ENCODE measurements at places on chromosomes 7 and 10. TPM values are rescaled to one million over a fixed set of nuclear protein-coding genes. Genes with fewer than 3 reads are reported as not detected.

The CHCHD1 gene
- 22.7 TPM for total RNA-seq

GRCh38 chr7:91550931-91551330 is 286.7 kb downstream of the FZD1 start:
- DNase-seq, result no peak

The CDHR3 gene
- 18.4 TPM for total RNA-seq

The ELOVL3 gene
- total RNA-seq, result 0.22 TPM

GRCh38 chr10:44949127-44949802 is 10.3 kb upstream of the RASSF4 start:
- no peak for DNase-seq

Data from mucosa of descending colon (tissue), 3 donors.